ENCODE measurements at places on chromosomes 7 and 10.

GRCh38 chr7:117269417-117269816 lies 53.4 kb downstream of the WNT2 start:
- H3K27me3 ChIP-seq = no peaks in the 10 kb centered on the region
- H3K36me3 ChIP-seq = no peaks in the 10 kb centered on the region
- DNase-seq = no peak
- no peak overlapping the region for H3K4me3 ChIP-seq

DNA sequence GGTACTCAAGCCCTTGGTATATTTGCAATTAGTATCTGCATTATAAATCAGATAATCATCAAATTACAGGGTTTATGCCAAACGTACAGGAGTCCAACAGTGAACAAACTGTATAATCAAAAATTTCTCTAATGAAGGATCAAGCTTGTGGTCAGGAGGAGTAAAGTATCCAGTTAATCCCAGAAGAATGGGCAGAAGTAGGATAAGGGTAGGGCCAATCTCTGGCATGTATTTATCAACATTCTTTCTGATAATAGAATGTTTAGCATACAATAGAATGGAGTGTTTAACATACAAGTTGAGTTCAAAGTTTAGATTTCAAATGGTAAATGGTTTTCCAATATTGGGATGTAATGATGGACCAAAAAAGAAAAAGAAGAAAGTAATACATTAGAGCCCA lies 103.0 kb downstream of the CALD1 start:
- no peak overlapping the region for H3K4me3 ChIP-seq
- H3K27ac ChIP-seq = no peak overlapping the region

GRCh38 chr10:110827410-110827809 lies 44.3 kb upstream of the PDCD4 start:
- no peak for DNase-seq
- H3K27me3 ChIP-seq = peaks cover 2% of the 10 kb centered on the region
- H3K36me3 ChIP-seq = no peaks in the 10 kb centered on the region
- no peak overlapping the region for H3K27ac ChIP-seq

- H3K36me3 ChIP-seq = no peaks in the 10 kb centered on the region
- DNase-seq = no peak
- H3K4me3 ChIP-seq = no peak overlapping the region
- H3K27me3 ChIP-seq = peaks cover 35% of the 10 kb centered on the region
Measured at GRCh38 chr7:64945503-64946175, 42.6 kb downstream of the ZNF273 start.

DNA sequence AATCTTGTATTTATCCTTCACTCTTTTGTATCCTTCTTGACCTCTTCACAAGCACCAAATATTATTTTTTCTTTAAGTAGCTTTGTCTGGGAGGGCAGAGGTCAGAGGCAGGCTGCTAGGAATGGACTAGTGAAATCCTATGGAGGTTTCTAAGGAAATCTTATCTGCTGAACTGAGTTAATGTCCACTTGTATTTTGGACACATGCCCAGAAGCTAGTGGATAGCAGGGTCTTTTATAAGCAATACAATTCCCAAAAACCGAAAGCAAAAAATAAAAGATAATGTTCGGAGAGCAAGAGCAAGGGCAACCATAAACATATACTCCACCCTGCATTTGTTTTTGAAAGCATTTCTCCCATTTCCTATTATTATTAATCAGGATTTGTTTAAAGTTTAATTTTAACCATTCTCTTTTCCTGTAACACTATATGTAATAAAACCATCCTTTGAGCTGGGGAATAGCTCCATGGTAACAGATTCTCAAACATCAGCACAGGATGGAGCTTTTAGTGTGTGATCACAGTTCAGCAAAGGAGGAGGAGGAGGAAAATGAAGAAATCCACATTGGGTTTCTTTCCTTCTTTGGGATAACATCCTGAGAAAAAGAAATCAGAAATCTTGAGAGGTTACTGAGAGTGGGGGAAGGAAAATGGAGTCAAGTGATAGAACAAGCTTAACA lies 328.2 kb upstream of the LRRN3 start:
- no peaks in the 10 kb centered on the region for H3K4me1 ChIP-seq
- H3K27me3 ChIP-seq = no peaks in the 10 kb centered on the region
- no peaks in the 10 kb centered on the region for H3K36me3 ChIP-seq
- no peak overlapping the region for H3K4me3 ChIP-seq
- no peak overlapping the region for H3K27ac ChIP-seq

Measured in activated CD4-positive, alpha-beta T cell treated with anti-CD3 and anti-CD28 coated beads, Interleukin-2, amount 10 ng/mL, durations not matched to agents 7 days and 5 days (primary cell).